ENCODE measurements at places on chromosomes 3 and 15.

GRCh38 chr15:90839187-90840071 lies 29.0 kb upstream of the FURIN start:
- no peak for DNase-seq

GRCh38 chr3:50652709-50653108 lies 22.0 kb upstream of the DOCK3 start:
- DNase-seq: peak; percentile 32

- DNase-seq: no peak
These were observed 137.6 kb downstream of the IMPG2 start for GRCh38 chr3:101182734-101183133.

DNA sequence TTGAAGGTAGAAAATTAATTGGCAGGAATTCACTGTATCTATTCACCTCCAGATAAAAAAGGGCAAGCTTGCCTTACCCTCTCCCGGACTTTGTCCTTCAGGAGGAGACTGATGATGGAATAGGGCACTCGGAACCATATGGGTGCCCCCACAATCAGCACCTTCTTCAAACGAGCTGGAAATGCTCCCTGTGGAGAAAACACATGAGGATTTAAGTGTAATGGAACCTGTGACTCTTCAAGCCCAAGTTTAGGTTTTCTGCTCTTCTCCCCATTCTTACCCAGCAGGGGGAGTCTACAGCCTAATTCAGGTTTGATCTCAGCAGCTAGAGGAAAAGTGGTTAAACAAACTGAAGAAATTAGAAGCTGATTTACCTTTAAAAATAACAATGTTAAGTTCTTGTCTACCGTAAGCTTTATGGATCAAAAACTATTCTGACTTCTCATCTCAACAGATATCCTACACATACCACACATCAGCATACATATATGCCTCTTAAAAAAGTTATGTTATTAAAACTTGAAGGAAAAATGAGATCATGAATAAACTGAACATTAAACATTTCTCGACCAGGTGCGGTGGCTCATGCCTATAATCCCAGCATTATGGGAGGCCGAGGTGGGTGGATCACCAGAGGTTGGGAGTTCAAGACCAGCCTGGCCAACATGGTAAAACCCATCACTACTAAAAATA lies 57.5 kb upstream of the SIN3A start:
- no peak for DNase-seq

DNA sequence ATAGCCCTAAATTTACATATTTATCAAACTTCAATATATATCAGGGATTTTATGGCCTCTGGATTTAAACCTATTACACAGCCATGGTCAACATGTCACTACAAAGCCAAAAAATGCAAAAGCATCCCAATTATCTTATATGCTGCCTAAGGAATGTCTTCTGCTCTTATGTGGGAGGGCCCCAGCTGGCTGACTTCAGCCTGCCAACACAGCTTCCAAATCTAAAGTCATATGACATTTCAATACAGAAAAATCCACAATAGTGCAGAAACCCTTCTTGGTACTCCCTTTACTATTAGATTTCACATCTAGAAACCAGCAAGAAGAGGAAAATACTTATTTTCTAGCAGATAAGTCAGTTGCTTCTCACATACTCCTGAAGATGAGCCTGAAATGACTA lies 6.4 kb downstream of the PFN2 start:
- DNase-seq: no peak

DNA sequence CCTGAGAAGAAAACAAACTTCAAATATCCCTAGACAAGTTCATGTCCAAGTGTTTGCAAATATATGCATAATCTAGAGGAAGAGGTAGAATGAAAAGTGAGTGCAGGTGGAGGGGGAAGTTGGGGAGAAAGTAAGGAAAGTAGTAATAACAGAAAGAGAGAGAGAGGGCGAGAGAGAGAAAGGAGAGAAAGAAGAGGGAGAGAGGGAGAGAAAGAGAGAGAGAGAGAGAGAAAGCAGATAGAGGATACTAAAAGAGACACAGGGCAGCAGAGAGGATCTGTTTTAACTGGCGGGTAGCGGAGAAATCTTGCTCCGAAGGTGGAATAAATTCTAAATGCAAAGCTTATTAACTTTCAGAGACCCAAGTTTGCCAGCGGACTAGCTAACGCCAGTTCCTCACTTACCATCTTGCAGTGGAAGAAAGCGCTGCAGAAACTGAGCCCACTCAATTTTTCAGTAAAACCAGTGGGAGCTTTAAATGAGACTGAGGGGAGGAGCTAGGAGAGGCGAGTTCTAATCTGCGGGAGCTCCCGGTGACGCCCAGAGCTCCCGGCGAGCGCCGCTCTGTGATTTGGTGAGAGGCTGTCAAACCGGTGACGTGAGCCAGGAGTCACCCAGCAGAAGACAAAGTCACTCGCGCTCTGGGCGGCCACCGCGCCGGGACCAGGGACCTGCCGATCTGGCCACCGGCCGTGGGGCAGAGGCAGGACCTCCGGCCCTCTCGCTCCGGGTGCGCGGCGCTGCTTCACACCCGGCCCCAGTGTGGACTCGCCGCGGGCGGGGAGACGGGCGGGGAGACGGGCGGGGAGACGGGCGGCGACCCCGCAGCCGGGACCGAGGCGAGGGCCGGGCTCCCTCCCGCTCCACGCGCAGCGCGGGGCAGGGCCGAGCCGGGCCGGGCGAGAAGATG lies at the start of gene GMNC:
Gene GMNC, minus strand, starts transcription at position 486 of the 910 bp plus-strand sequence. Its CDS starts 79 bp downstream, at position 407.
- DNase-seq: no peak

- DNase-seq: no peak
These were observed 743.7 kb upstream of the NECTIN3 start for GRCh38 chr3:110327870-110328269.

GRCh38 chr15:27867861-27868260 lies 231.3 kb downstream of the OCA2 start:
- DNase-seq: no peak

DNA sequence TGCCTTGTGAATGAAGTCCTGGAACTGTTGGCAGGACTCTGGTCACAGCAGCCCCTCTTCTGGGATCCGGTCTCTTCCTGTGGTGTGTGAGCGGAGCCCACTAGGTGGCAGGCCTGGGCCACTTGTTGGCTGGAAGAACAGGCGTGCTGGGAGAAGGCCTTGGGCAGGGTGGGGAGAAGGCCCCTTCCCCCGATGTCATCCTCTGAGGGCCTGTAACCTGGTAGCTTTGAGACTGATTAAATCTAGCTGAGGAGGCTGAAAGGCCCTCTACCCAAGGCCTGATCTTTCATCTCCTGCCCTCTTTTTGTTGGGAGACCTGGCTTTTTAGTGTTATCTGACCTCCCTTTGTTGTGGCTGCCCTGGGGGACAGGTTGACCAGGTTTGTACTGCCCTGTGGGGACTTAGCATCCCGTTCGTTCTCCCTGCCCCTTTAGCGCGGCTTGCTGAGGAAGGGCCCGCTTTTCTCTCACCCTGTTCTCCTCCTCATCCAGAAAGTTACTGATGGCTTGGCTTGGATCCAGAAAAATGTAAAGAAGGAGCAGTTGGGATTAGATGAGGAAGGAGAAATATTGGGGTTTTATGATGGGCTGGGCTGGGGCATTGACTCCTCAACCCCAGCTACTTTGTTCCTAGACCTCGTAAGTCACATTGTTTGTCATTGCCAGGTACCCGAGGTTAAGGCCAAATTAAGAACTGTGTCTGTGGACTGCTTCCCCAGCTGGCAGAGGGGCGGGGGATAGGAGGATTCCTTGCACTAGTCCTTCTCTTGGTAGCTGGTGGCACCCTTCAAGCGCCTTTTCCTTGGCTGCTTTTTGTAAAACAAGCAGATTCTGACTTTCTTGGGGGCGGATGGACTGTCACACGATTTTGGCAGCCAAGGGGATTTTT lies 48.5 kb downstream of the CHCHD6 start:
- peak; percentile 6 for DNase-seq

DNA sequence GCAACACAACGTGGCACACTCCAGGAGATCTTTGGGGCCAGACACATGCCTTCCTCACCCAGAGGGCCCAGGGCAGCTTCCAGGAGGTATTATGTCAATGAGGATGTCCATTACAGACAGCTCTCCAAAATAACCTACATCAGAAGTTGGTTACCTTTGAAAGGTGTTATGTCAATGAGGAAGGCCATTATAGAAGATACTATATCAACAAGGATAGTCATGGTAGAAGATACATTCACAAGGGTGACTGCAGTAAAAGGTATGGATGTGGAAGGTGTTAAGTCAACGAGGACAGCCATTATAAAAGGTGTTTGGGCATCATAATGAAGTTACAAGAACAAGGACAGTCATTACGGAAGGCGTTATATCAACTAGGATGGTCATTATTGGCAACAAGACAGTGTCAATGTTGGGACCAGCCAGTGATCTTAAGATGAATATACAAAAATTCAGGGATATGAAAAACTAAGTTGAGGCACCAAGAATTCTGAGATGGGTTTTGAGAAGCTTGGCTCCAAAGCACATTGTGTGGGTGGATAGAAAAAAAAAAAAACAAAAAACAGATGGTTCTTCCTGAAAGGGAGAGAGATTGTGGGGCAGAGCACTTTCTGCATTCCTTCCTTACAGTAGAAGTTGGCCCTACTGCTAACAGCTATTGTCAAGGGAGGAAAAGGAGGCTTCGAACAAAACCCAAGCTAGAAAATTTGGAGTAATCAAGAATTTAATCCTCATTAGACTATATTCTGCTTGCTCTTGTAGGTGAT lies 11.2 kb downstream of the CDCP1 start:
- DNase-seq: no peak

GRCh38 chr3:31575448-31575847 lies 42.7 kb downstream of the STT3B start:
- DNase-seq: no peak

DNA sequence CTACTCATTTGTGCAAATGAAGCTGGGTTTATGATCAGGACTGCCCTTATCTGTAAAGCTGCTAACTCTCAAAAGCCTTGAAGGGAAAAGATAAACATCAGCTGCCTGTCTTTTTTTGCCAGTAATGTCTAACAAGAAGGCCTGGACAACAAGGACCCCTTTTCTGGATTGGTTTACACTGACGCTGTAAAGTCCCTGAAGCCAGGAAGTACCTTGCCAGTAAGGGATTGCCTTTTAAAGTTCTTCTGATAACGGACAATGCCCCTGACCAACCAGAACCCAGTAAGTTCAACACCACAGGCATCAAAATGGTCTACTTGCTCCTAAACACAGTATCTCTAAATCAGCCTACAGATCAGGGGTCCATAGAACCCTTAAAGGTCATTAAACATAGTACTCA lies 178.0 kb downstream of the PCCB start:
- no peak for DNase-seq

DNA sequence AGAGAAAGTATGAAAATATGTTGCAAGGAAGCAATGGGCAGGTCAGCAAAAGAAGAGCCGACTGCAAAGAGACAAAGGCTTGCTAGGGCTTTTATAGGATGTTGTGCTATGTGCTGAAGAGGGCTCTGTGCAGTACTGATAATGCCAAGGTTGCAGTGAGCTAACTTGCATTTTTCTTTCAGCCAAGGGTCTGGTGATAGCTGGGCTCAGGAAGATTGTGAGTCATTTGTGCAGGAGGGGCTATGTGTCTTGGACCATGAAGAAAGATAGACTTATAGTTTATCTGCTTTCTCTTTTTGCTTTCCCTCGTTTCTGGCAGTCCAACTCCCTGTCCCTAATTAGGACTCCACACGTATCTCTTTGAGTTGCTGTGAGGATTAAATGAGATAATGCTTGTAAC lies 64.5 kb upstream of the LRIG1 start:
- DNase-seq: no peak

DNA sequence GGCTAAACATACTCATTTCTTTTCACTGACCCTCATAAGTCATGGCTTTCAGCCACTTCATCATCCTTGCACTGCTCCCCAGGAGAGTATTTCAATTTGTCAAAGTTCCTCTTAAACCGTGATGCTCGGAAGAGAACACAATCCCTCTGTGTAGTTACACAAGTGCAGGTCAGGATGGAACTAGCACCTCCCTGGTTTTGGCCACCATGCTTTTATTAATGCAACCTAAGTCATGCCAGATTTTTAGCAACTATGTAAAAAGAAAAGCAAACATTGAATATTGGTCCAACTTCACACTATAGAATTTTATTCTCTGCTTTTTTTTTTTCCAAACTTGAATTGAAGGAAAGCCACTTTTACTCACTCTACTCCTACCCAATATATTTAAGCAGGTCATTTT lies 45.2 kb downstream of the CNTN6 start:
- DNase-seq: no peak

DNA sequence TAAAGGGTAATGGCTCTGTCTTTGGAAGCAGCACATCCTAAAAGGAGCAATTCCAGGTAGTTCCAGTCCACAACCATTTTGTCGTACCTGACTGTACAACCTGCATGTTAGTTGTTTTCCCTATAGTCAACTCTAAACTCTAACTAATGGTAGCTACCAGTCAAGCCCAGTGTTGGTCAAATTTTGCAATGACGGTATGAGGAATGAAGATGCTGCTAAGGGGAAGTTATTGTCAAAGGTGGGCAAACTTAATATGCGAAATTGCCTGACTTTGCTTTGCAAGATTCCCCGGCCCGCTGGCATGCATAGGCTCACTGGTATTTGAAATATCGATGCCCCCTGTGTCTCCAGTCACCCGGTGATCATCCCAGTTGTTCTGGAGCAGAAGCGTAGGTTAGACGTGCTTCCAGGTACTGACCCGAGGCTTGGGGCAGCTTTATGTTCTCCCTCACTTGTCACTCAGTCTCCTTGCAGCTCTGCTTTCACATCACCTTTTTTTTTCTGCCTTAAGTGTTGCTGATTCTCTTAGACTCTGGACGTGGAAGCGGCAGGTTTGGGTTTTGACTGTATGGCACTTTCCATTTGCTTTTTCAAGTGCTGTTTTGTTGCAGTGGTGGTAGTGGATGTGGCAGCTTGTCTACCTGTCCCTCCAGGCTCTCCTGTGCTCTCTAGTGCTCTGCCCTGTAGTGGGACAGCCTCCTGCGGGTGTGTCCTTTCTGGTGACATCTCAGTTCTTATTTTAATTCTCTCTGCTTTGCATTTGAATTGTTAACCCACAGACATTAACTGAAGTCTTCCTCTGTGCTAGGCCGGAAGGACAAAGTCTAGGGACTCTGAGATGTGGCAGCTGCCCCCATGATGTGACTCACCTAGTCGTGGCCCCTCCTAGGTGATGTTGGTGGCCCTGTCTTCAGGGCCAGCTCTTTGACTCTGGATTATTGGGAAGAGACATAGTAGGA lies 95.8 kb upstream of the UMPS start:
- no peak for DNase-seq

GRCh38 chr3:105496343-105496742 lies 129.6 kb downstream of the ALCAM start:
- DNase-seq: no peak

DNA sequence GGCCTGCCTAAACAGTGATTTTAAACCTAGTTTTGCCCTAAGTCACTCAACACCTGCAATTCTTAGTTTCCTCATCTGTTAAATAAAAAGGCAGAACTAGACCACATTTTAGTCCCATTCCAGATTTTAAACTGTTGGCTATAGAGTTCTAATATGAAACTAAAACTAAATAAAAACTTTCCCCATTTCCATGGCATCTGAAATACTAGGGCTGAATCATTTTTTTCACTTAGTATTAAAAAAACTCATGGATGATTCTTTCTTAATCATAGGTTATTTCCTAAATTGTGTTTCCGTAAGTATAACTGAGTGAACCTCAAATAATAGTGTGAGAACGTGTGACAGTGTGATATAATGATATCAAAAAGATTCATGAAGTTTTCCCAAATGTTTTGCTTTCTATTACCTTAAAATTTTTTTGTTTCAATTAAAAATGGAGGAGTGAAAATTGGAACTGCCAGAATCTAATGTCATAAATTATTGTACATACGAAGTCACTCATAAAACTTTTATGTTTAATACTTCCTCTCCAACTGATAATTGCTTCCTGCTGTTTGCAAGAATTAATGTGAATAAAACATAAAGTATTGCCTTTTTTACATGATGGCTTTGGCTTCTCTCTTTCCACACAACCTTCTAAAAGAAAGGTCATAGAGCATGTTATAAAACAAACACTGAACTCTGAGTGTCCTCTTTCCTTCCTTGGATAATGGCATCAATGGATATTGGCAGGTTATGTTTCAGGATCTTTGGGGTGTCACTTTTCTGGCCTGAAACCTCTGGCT lies 315.1 kb upstream of the MME start:
- DNase-seq: no peak

All from effector CD8-positive, alpha-beta T cell (primary cell).